ENCODE measurements at places on chromosomes 16 and 17.
A peak's percentile ranks its signal among the peaks of the same experiment; 100 is the strongest.

DNA sequence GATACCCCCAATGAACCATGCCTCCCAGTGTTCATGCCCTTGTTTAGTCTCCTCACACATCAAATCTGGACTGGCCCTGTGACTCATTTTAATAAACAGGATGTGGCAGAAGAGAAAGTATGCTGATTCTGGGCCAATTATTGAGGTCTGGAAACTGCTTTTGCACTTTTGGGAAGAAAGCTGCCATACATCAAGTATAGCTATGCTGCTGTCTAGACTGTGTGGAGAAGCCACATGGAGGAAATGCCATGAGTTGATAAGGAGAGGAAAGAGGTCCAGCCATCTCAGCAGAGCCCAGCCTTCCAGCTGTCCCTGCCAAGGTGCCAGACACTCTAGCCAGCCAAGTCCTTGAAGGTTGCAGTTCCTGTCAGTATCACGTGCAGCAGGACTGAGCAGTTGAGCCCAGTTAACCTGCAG lies 16.7 kb downstream of the RPRML start:
- peak; percentile 33 for DNase-seq

DNA sequence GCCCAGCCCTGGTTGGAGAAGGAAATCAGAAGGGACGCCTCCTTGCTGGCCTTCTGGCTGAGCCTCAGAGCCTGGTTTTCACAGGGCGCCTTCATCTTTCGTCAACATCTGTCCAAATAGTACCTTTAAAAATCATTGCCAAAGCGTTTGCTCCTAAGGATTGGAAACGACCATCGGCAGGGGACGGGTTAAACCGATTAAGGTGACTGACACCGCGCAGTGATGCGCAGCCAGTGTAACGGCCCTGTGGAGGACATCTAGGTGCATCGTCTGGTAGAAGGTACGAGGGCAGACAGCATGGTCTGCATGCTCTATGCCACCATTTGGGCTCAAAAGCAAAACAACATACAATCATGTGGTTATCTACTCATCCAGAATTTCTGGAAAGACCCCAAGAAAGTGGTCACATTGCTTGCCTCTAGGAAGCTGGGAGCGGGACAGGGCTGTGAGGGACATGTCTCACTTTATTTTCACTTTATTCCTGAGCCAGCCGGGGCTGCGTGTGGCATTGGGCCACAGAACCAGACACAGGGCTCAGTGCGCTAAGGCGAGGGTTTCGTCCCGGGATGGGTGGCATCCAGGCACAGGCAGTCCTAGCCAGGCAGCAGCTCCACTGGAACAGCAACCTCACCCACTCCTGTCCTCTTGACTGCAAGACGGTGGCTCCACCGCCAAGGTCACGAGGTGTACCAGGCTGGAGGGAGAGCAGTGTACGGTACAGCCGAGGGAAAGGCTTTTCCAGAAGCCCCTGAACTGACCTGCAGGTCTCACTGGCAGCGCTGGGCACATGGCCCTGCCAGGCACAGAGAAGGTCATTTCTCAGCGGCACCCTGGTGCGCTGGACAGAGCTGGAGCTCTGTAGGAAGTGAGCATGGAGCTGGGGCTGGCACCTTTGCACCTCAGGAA lies 40.9 kb upstream of the JPH3 start:
- no peak for DNase-seq

DNA sequence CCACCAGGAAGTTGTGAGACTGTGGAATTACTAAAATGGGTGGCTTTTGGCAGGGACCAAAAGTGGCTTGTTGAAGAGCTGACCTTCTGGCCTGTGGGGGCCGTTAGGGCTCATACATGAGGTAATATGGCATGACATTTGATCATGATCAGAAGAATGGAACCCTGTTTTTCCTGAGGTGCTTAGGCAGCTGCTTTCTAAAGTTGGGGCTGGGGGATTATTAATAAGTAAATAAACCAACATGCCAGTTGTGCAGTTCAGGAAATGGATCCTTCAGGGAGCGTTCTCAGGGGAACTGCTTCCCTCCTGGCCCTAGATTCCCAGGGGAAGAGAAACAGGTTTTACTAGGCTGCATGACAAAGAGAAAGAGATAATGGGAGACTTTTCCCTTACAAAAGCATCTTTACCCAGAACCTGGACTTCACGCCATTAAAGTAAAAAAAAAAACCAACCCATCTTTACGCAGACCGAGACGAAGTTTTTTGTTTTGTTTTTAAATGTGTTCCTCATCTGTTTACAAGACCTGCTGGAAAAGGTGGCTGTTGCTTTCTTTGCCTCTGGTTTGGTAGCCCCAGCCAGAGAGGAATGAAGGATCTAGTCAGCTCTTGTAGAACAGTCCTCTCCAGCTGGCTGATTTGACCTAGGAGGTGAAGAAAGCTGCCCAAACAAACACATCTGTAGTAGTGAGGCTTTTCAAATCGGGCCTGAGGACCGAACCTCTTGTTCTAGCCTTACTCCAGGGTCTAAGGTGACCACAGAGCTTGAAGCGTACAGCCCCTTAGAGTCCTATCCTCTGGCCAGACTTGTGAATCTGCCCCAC lies 22.7 kb downstream of the YPEL2 start:
- DNase-seq, result no peak

DNA sequence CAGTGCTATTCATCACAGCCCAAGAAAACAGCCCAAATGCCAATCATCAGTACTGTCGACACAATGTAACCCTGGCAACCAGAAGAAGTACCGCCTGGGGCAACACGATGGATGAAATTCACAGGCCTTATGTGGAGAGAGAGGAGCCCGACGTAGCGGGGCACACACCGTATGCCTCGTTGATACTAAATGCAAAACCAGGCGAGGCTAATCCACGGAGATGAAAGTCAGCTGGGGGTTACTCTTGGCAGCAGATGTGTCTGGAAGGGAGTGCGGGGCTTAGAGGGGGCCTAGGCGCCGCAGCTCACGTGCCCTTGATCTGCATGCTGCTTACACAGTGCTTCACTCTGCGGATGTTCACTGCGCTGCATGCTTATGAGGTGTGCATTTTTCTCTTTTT lies 29.8 kb downstream of the ITGAE start:
- DNase-seq, result no peak

GRCh38 chr16:69243479-69243878 lies 56.5 kb downstream of the SNTB2 start:
- DNase-seq, result peak; percentile 78

DNA sequence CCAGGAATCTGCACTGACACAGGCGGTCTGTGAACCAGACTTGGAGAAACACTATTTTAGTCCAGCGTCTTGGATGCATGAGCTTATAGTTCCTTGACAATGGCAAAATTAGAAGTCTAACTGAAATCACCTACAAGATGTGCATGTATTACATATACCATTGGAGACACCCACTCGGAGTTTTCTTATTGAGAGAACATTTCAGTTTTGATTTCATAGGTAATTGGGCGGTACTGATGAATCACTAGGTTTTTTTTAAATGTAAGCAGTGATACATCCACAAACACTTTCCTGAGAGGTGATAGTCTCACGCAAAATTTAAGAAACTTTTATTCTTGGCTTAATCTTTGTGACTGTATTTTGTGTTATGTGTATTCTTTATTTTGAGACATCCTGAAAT lies 69.8 kb downstream of the PRKCA start:
- no peak for DNase-seq

All from fibroblast of skin of left quadriceps (primary cell).